Neural crest cell (in vitro differentiated cells): ENCODE measurements at places on chromosomes 11 and 22.

- no peak for DNase-seq
These were observed 682.6 kb downstream of the KCNA4 start for GRCh38 chr11:29333993-29334775.

DNA sequence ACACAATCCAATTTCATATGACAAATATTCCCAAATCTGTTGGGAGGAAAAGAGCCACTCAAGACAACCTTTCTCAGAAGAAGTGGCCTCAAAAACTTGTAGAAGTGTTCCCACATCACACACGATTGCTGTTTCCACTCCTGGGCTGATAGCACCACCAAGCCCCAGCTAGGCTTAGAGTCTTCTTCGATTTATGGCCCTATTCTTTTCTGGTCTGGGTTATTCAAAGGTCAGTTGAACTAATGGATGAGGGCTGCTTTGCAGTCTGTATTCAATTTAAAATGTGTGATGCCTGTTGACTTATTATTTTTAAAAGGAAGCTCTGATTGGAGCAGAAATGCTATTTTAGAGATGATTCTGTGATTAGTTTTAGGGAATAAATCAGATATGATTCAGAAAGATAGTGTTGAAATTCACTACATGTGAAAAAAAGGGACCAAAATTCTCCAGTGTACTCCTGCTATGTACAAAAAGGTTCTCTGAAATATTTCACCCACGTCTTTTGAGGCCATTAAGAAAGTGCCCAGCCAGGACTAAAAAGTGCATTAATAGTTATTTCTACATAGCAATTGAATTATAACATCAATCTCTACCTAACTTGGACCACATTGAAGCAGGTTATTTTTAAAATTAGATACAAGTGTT is 57.3 kb upstream of the SPON1 start:
- DNase-seq: no peak

GRCh38 chr11:64165481-64165841 is 452 bp downstream of the MACROD1 start:
- DNase-seq: peak; percentile 28

DNA sequence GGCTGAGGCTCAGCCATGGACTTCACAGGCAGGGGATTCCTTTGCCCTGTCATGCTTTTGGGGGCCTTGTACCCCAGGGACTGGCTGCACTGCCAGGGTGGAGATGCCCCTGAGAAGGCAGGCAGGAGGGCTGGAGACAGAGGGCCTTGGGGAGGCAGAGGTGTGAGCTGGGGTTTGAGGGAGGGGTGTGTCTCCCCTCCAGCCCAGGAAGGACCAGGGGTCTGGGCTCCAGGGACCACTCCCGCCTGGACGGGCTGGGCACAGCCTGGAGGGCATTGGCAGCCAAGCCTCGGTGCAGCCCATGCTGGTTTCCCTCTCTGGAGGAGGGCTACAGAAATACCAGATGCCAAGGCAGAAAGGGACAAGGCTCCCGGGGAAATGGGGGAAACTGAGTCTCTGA is 19.5 kb downstream of the OTUB1 start:
- DNase-seq: no peak

DNA sequence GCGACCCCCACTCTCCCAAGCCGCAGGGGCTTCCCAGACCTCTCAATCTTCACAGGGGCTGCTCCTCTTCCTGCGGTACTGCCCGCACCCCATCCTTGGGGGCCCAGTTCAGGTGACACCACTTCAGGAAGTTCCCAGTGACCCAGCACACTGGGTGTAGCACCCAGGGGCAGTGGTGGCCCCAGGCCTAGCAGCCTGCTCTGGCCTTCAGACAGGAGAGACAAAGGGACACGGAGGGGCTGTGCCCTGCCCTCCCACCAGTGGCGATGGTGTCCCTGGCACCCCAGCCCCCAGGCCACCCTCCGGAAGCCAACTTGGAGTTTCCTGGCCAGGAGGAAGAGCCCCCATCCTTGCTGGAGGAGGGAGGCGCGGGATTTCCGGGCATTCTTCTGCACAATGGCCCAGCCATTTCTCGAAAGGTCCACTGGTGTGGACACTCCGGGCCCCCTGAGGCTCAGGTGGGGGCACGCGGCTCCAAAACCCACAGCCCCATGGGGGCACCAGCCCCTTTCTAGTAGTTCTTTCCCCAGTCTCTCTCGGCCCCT is 978 bp upstream of the CLDN5 start:
- DNase-seq: no peak

DNA sequence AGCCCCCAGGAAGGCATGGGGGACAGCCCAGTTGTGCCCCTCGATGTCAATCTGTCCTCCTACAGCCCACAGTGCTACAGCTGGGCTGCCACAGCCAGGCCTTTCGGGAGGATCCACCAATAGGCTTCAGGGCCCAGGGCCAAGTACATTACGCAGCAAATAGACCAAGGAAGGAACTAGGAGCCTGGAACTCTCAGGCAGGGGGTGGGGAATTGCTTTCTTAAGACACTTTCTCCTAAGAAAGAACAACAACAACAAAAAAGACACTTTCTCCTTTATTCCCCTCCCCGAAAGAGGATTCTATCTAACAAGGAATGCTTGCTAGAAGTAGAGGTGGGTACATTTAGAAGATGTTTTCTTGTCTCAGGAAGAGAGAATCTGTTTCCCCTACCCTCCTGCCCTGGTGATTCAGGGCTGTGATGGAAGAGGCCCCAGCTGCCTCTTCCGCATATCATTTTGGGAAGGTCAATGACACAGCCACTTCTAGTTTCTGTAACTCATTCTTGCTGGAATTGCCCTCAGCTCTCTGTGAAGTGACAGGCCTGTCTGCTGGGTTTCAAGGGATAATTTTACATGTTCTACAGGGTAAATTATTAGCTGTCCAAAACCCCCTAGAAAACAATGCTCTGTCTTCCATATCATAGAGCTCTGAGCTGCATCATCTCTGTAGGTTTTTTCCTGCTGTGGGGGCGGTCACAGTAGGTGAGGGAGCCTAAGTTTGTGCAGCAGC is 6.0 kb upstream of the MALAT1 start:
- DNase-seq: no peak

- DNase-seq: no peak
These were observed 71.4 kb downstream of the KIAA1671 start for GRCh38 chr22:25023879-25024278.

DNA sequence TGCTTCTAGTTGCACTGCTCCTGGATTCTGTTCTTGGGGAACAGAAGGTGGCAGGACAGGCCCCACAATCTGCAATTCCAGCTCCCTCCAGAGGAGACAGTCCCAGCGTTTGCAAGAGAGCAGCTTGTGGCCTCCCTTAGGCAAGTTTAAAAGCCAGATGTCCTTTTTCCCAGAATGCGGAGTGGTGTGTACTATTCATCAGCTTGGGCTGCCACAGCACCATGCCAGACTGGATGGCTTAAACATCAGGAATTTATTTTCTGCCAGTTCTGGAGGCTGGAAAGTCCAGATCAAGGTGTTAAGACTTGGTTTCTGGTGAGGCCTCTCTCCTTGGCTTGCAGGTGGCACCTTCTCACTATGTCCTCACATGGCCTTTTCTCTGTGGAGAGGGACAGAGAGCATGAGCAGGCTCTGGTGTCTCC is 11.7 kb downstream of the MIAT start:
- DNase-seq: peak; percentile 40

DNA sequence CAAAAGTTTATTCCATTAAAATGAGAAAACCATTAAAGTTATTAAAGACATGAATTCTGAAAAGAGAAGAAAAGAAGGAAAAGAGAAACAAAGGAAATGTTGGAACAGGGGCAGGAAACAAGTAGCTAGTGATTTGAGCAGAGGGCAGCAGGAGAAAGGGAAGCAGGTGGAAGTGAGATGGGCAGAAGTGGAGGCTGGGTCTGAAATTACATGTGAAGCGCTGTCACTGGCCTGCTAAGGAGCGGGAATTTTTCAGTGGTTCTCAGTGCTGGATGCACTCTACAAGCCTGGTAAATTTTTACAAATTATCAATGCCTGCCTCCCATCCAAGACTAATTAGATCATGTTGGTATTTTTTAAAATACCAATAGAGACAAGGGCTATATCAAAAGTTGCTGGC is 48.4 kb downstream of the NOX4 start:
- DNase-seq: no peak

- no peak for DNase-seq
These were observed 200.6 kb upstream of the CTSC start for GRCh38 chr11:88538098-88538497.

DNA sequence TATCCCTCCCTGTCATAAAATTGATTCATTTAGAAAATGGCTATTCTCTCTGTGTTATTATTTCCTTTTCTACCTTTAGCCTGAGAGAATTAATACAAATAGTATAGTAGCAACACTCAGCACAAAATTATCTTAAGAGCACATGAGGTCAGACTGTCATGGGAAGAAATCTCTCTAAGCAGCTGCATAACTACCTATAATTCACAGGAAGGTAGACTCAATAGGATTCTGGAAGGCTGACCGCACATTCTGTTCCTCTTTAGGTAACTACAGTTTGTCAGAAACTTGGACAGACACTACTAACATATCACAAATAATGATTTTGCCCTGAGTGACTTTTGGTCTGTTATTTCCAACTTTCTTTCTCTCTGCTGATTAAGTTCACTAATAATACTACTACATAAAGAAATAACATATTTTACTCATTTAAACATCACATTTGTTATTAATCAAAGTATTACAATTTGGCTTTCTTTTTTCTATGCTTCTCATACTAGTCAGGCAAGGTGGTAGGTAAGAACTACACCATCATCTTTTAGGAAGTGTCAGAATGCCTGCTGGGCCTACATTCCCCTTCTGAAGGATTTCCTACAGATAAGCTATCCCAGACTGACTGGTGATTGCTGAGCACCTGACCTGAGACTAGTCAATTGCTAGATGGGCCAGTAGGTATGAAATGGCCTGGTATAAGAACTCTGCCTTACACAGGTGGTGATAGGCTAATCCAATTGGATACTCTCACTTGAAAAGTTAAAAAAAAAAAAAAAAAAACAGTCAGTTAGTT is 325.1 kb downstream of the DLG2 start:
- DNase-seq: no peak

DNA sequence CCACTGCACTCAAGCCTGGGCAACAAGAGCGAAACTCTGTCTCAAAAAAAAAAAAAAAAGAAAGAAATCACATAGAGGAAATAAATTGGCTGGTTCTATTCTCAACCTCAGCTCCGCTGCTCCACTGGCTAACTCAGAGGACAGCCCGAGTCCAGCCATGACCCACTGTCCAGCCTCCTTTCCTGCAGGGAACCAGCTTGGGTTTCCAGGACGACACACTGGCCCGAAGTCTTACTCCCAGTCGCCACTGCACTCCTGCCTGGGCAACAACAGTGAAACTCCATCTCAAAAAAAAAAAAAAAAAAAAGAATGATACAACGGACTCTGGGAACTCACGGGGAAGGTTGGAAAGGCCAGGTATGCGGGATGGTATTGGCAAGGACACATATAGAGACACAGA is 31.5 kb downstream of the APOL3 start:
- no peak for DNase-seq

GRCh38 chr11:12090761-12091258 is 19.6 kb upstream of the MICAL2 start:
- DNase-seq: no peak

- DNase-seq: no peak
These were observed 16.4 kb upstream of the SNX32 start for GRCh38 chr11:65817312-65817834.

DNA sequence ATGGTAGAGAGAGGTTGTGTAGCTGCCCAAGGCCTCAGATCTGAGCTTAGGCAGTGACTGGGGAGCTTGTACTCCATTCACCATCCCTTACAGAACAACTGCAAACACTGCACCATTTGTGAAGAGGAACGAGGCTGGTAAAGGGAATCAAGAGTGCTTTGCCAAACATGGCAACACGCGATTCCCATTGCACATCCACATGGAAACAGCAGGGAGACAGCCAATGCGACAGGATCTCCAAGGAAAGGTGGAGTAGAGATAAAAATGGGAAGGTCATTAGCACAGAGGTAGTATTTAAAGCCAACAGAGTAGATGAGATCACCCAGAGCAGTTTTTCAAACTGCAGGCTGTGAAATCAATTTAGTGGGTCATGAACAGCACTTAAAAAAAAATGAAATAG is 42.0 kb downstream of the TCF20 start:
- DNase-seq: no peak

DNA sequence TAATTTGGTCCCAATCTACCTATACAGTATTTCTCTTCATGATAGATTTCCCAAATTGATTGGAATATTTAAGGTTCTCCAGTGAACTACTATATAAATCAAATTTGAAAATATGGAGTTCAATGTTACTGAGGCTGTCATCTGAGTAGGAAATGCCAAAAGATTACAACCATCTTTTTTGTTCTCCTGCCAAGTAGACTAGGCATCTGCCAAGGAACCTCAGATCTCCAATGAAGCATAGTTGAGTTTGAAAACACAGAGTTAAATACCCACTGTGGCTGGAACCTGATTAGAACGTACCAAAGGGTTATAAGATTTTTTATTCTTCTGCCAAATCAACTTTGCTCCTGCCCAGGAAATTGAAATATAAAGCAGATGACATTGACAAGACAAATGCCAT is 330.9 kb downstream of the CNTN5 start:
- DNase-seq: no peak

DNA sequence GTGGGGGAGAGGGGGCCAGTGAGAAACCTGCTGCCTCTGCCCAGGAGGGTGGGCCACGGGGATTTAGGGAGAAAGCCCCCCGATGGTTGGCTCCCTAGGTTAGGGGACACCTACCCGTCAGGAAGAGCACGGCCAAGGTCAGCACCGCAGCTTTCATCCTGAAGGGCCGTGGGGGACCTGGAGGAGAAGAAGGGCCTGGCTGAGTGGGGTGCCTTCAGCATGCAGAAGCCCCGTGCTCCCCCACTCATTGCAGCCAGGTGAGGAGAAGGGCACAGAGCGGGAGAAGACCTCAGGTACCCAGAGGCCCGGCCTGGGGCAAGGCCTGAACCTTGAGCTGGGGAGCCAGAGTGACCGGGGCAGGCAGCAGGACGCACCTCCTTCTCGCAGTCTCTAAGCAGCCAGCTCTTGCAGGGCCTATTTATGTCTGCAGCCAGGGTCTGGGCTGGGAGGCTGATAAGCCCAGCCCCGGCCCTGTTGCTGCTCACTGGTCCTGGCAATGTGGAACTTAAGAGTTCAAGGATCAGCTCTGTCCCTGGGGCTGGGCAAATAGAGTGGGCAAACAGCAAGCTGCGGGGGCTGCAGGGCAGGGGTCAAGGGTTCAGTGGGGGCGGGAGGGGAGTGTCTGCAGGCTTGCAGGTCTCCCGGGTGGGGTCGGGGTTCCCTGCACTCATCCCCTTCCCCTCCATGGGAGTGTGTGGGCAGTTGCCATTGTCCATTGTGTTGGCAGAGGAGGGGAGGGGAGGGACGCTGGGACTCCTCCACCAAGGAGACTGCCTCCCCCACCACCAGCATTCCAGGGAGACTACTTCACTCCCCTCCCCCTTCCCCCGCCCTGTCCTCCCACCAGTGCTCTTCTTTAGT is at the start of gene APOA1:
Gene APOA1 (minus strand): TSS at position 392 of the 861 bp plus-strand sequence. CDS start 235 bp downstream, at position 157.
- peak; percentile 26 for DNase-seq
